H9 (cell line): ENCODE measurements at places on chromosomes 12 and 14.

GRCh38 chr12:130816097-130816496, 23.0 kb downstream of the STX2 start:
- no peaks in the 10 kb centered on the region for H3K27me3 ChIP-seq
- H3K4me3 ChIP-seq = no peak overlapping the region; the same call in 2 of the 3 replicates
- H3K36me3 ChIP-seq = peaks cover 25% of the 10 kb centered on the region
- H3K27ac ChIP-seq = no peak overlapping the region
- peaks cover 6% of the 10 kb centered on the region; the same call in 1 of the 2 replicates for H3K4me1 ChIP-seq

DNA sequence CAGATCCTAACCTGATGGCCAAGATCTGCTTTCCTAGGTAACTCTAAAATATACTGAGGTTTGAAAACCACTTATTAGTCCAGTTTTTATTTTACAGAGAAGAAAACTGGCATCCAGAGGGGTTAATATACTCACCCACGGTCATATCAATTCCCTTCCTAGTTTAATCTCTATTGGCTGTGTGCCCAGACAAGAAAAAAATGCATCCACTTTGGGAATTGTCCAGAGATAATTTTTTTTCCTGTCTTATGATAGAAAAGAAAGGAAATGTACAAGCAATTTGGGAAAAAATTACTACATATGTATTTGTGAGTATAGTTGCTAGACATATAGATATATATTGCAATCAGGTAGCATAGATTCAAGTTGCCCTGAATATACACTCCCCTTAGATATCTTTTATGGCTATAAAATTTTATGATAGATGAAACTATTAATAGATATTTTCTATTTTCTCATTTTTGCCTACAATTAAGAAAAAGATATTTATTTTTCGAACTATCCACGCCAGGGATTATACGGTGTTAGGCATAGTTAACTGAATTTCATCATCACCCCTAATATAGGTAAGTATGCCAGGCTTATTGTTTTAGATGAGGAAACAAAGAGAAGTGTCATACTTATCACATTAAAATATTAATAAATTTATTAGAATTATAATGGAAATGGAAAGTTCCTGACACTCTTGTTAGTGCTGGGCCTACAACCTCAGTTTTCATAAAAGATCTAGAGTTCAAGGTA, 100.5 kb upstream of the SLC38A2 start:
- no peaks in the 10 kb centered on the region for H3K36me3 ChIP-seq
- H3K27ac ChIP-seq = no peak overlapping the region
- no peaks in the 10 kb centered on the region; the same call in 1 of the 2 replicates for H3K4me1 ChIP-seq
- no peak overlapping the region for H3K4me3 ChIP-seq
- DNase-seq = no peak
- no peaks in the 10 kb centered on the region for H3K27me3 ChIP-seq

DNA sequence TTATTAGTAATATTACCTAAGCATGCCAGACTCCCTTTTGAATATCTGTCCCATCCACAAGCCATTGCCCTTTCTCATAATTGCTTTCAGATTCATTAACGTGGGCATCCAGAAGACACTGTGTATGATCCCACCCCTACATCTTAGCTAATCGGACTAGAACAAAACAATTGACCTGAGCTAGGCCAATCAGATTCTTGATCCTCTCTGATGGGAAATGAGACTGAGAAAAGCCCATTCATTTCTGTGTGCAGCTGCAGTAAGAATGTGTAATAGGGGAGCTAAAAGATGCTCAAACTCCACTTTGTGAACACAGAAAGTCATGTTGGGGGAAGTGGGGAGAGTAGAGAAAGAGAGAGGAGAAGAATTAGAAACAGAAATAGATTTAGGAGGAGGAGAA, 281.7 kb upstream of the G2E3 start:
- H3K27me3 ChIP-seq = no peaks in the 10 kb centered on the region
- H3K4me3 ChIP-seq = no peak overlapping the region
- no peak overlapping the region for H3K27ac ChIP-seq
- DNase-seq = no peak

GRCh38 chr12:52251367-52252051, 18.5 kb downstream of the KRT7 start:
- H3K36me3 ChIP-seq = no peaks in the 10 kb centered on the region
- no peaks in the 10 kb centered on the region; the same call in 1 of the 2 replicates for H3K27me3 ChIP-seq
- peaks cover 2% of the 10 kb centered on the region; the same call in 1 of the 2 replicates for H3K4me1 ChIP-seq

GRCh38 chr14:79417961-79418360, 793.3 kb downstream of the DIO2 start:
- no peaks in the 10 kb centered on the region for H3K4me1 ChIP-seq
- H3K27me3 ChIP-seq = no peaks in the 10 kb centered on the region
- H3K36me3 ChIP-seq = no peaks in the 10 kb centered on the region
- H3K27ac ChIP-seq = no peak overlapping the region
- no peak overlapping the region for H3K4me3 ChIP-seq
- no peak for DNase-seq
